ENCODE measurements at places on chromosomes 5 and 9.

GRCh38 chr9:128260340-128260739 lies 15.5 kb downstream of the GOLGA2 start:
- no peak for DNase-seq

- no peak for DNase-seq
Observed at GRCh38 chr5:36442352-36442751, 140.7 kb upstream of the RANBP3L start.

GRCh38 chr5:35146406-35146805 lies 83.9 kb downstream of the PRLR start:
- no peak for DNase-seq

GRCh38 chr9:95381221-95381620 lies 63.7 kb upstream of the FANCC start:
- DNase-seq: no peak

- DNase-seq: no peak
Observed at GRCh38 chr9:20506099-20506900, 116.0 kb downstream of the MLLT3 start.

- DNase-seq: no peak
Observed at GRCh38 chr5:131279204-131279603, 15.4 kb downstream of the CDC42SE2 start.

- peak; percentile 37 for DNase-seq
Observed at GRCh38 chr5:3600106-3601060, 4.8 kb downstream of the IRX1 start.

- DNase-seq: no peak
Observed at GRCh38 chr5:118577621-118578020, 410.7 kb downstream of the DTWD2 start.

DNA sequence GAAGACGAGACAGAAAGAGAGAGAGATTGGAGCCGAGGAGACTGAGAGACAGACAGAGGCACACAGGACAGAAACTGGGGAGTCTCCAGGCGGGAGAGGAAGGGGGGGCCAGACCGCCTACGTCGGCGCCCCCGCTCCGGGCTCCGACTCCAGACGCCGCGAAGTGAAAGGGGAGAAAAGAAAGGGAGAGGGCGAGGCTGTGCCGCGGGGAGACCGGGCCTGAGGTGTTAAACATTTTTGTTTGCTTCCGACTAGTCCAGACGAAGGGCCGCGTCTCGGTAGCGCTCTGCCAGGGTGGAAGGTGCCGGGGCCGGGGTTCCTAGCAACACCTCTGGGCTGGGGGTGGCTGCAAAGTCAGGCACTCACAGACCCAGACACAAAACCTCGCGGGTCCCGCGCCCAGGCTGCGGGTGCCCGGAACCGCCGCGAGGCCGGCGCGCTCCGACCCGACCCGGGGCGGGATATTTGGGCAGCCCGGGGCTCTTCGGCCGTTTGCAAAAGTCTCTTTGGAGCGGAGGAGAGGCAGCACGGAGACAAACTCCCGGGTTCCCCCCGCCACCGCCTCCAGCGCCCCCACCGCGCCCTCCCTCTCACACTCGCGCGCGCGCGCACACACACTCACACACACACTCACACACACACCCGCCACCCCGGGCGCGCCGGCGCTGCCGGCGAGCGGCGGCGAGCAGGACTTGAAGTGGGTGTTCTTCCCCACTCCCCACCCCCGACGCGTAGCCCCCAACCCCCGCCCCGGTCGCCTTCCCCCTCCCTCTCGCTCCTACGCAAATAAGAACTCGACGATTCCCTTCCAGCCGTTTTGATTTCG lies 626 bp upstream of the FST start:
- peak; percentile 55 for DNase-seq

GRCh38 chr5:82346399-82347165 lies 68.4 kb upstream of the RPS23 start:
- DNase-seq: no peak

DNA sequence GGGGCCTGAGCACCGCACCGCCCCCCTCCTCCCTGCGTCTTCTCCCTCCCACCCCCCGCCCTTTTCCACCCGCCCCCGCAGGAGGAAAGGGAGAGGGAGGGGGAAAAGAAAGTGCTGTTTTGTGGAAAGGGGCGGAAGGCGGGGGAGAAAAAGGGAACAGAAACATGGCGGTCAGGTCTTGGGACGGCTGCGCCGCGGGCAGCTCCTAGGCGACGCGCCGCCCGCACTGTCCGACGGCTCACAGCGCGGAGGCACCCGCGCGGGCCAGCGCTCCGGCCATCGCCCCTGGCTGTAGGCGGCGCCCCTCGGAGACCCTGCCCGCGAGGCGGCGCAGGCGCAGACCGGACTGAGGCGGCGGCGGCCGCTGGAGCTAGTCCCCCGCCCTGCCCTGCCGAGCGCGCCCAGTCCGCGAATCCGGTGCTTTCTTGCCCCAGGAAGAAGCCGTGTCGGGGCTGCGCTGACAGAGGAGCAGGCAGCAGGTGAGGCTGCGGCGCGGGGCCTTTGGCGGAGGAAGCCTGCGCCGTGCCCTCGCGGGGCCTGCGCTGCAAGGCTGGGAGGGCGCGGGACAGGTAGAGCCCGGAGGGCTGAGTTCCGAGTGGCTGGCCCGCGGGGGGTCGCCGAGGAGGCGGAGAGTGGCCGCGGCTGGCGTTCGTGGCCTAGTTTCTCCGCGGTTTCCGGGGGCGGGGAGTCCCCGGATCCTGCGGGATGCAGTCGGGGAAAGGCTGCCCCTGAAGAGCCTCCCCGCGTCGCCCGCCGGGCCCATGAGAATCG lies at the start of gene DENND4C:
DENND4C (plus strand) TSS at position 339 of the 771 bp plus-strand sequence. CDS start 45,482 bp downstream, outside the sequence.
- peak; percentile 96 for DNase-seq

GRCh38 chr9:99193466-99193821 lies 28.3 kb downstream of the ALG2 start:
- DNase-seq: no peak

DNA sequence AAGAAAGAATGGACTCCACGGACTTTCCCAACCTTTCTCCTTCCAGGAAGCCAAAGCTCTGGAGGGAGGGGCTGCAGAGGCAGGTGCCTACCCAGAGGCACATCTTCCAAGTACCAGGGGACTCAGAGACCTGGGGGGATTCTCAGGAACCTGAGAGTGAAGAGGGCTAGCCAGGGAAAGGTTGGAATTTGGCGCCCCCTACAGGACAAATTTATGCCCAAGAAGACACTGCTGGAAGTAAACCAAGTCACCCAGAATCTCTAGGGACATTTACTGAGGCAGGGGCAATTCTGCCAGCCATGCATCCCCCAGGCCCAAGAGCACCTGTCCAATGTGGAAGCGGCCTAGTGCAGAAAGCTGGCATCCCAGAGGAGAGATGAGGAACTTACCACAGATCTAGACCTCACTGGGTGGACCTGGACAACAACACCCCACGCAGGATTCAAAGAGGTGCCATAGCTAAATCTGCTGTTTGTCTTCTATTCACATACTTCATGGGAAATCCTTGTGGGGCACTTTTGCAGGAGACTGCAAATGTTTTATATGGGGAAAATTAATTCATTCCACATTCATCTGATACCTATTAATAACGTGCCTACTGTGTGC lies 25.9 kb upstream of the IDNK start:
- peak; percentile 54 for DNase-seq

GRCh38 chr5:158119961-158120723 lies 261.2 kb upstream of the CLINT1 start:
- DNase-seq: no peak

All from SK-N-SH (cell line).